ENCODE measurements at places on chromosomes 6 and 20. TPM values are rescaled to one million over a fixed set of nuclear protein-coding genes. Genes with fewer than 3 reads are reported as not detected.

Gene EPB41L1
- total RNA-seq = 33.1 TPM

Gene NT5DC1
- total RNA-seq = 19.8 TPM

Gene WASF1
- total RNA-seq = 25.3 TPM

Gene SNAP91
- total RNA-seq = 0.83 TPM

- H3K27me3 ChIP-seq = no peaks in the 10 kb centered on the region
- no peaks in the 10 kb centered on the region for H3K36me3 ChIP-seq
- peaks cover 27% of the 10 kb centered on the region for H3K4me1 ChIP-seq
Observed at GRCh38 chr6:82381278-82381677, 17.7 kb downstream of the TPBG start.

DNA sequence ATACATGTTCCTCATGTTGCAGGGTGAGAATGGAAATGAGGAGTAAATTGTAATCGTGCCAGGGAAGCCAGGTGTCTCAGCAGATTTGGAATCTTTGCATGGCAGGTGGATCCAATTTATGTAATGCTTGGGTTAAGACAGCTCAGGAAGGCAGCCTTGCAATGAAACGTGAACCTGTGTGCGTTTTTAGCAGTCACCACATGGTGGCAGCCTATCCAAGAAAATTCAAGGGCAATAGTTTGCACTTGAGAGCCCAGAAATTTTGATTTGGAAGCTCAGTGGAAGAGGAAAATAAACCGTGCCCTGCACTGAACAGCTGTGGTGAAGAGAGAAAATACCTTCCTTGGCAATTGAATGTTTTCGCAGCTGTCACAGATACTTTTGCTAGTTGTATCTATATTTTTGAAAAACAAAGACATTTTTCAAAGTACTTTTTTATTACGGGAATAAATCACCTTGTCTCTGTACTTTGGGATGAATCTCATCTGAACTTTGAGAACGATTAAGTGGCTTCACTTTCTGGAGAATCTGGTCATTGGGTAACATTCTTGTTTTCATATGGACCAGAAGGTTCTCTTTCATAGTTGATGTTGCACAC lies 26.5 kb downstream of the MTHFD1L start:
- no peak overlapping the region for H3K27ac ChIP-seq
- H3K27me3 ChIP-seq = no peaks in the 10 kb centered on the region
- peaks cover 28% of the 10 kb centered on the region for H3K36me3 ChIP-seq
- H3K4me1 ChIP-seq = no peaks in the 10 kb centered on the region
- H3K4me3 ChIP-seq = no peak overlapping the region

All from GM23338 (cell line).